ENCODE measurements at places on chromosomes 2 and 18. TPM values are rescaled to one million over a fixed set of nuclear protein-coding genes. Genes with fewer than 3 reads are reported as not detected.

DNA sequence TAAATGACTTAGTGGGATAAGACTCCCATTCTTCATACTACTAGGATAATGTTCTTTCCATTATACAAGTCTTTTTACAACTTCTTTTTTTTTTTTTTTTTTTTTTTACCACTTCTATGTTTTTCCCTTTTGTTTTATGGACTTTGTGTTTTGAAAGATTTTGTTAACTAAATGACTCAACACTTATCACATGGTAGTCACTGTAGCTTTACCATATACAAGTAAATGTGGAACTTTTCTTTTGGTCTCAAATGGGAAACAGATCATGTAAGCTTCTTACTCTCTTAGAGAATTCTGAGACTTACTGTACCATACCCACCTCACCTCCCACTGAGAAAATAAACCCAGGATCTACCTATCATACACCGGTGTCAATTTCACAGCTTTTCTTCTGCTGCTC is 590.3 kb upstream of the CDH2 start:
- no peak for DNase-seq

GRCh38 chr2:121634354-121635307 is 14.6 kb downstream of the CLASP1 start:
- no peak for DNase-seq

GRCh38 chr2:164800572-164800971 is 41.1 kb downstream of the COBLL1 start:
- DNase-seq: no peak

DNA sequence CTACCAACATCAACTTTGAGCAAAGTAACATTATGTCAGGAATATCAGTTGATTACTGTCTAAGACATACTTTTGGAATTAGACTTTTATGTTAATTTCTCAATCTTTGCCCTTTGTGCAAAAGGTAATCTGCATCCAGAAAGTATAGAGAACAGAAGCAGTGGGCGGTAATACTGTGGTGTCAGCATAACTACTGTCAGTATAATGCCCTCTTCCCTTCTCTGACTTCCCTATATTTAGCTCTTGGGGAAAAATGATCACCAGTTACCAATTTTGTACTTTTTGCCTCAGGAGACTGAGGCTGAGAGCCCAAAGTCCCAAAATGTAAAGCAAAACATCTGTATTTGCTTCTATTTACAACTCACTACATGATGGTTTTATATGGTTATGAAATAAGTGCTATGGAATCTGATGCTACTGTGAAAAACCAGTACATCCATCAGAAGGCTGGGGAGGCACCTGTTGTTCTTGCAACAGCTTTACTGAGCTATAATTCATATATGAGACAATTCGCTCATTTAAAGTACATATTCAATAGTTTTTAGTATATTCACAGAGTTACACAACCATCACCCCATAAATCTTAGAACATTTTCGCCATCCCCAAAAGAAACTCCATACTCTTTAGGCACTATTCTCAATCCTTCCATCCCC is 51.3 kb upstream of the CD302 start:
- no peak for DNase-seq

DNA sequence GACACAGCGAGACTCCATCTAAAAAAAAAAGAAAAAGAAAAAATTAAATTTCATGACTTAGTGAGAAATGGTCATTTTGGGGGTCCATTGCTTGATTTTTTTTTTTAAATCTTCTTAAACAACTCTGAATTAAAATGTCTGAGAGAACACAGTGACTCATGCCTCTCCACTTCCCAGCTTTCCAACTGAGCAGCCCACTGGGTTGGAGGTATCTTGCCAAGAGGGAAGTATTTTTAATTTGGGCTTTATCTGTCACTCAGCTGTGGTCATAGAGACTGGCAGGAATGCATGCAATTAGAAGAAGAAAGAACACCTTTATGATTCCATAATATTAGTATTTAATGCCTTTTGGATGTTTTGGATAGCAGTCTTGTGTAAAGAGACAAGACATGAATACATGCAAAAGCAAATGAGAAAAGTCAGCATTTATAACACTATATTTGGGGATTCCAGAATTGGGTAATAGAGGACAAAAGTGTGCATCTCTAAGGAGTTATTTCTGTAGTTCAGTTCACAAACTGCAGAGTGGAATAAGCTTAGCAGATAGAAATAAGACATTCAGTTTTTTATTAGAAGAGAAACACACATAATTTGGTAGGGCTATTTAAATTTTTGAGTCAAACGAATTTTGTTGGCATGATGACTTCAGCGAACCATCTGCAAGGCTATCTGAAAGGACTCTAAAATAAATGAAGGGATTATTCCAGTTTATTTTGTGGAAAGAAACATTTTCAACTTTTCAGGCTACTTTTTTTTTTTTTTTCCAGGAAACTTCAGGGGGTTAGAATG is 254.8 kb downstream of the TGIF1 start:
- DNase-seq: no peak

GRCh38 chr18:901761-902160 is 2.9 kb upstream of the ADCYAP1 start:
- DNase-seq: no peak

GRCh38 chr2:96664366-96664925 is 21.9 kb downstream of the FER1L5 start:
- DNase-seq: no peak

The PROM2 gene
- 0.95 TPM for total RNA-seq

- no peak for DNase-seq
These were observed 585 bp upstream of the ANAPC1 start for GRCh38 chr2:111884592-111884964.

DNA sequence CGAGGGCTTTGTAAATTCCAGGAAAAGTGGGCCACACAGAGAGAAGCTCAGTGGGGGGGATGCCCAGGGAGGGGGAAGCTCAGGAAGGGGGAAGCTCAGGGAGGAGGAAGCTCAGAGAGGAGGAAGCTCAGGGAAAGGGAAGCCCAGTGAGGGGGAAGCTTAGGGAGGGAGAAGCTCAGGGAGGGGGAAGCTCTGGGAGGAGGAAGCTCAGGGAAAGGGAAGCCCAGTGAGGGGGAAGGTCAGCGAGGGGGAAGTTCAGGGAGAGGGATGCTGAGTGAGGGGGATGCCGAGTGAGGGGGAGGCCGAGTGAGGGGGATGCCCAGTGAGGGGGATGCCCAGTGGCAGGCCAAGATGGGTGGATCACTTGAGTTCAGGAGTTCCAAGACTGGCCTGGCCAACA is 821 bp upstream of the CHRNG start:
- no peak for DNase-seq

The LRATD1 gene
- total RNA-seq: not detected

DNA sequence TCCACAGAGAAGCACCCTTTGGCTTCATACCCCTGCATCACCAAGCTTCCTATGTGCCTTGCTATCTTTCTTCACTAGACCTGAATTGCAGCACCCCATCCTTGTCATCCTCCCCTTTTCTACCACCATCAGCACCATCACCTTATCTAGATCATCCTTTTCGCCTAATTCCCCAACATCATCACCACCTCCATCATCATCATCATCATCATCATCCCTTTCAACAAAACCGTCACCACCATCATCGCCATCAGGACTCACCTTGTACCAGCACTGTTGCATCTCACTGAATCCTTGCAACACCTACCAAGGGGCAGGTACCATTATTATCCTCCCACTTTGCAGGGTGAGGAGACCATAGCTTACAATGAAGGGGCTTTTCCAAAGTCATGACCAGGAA is 10.8 kb upstream of the ECEL1 start:
- no peak for DNase-seq

- no peak for DNase-seq
These were observed 159.8 kb downstream of the SH3RF3 start for GRCh38 chr2:109288544-109289368.

All from natural killer cell treated with Interleukin-12 subunit alpha and Interleukin-12 subunit beta and Interleukin-15 and Interleukin-18, amount 100 ng/mL, for 72 hours (primary cell).